ENCODE measurements at places on chromosomes 4 and X. TPM values are rescaled to one million over a fixed set of nuclear protein-coding genes. Genes with fewer than 3 reads are reported as not detected.

The NWD2 gene
- total RNA-seq = not detected

The H2BW2 gene
- not detected for total RNA-seq

The EDA2R gene
- 8.3 TPM for total RNA-seq

The LGI2 gene
- 1.6 TPM for total RNA-seq

The AR gene
- 10.4 TPM for total RNA-seq

The GJB1 gene
- total RNA-seq = not detected

The NAP1L3 gene
- total RNA-seq = 18.6 TPM

The SPP1 gene
- total RNA-seq = not detected

The KLHL4 gene
- total RNA-seq = 1.6 TPM

The THAP6 gene
- total RNA-seq = 16.3 TPM

The ESX1 gene
- not detected for total RNA-seq

The FSTL5 gene
- total RNA-seq = not detected

The SYTL4 gene
- 2.9 TPM for total RNA-seq
